ENCODE measurements at places on chromosomes 3 and 15.

- no peak for DNase-seq
Observed at GRCh38 chr3:4900298-4900697, 78.9 kb upstream of the BHLHE40 start.

GRCh38 chr3:31371484-31372177 is 161.1 kb upstream of the STT3B start:
- no peak for DNase-seq

GRCh38 chr3:11558002-11558401 is 85.7 kb downstream of the VGLL4 start:
- no peak for DNase-seq

- DNase-seq, result no peak
Observed at GRCh38 chr15:88391700-88392099, 75.5 kb downstream of the MRPL46 start.

- no peak for DNase-seq
Observed at GRCh38 chr3:152550284-152550683, 281.6 kb downstream of the MBNL1 start.

DNA sequence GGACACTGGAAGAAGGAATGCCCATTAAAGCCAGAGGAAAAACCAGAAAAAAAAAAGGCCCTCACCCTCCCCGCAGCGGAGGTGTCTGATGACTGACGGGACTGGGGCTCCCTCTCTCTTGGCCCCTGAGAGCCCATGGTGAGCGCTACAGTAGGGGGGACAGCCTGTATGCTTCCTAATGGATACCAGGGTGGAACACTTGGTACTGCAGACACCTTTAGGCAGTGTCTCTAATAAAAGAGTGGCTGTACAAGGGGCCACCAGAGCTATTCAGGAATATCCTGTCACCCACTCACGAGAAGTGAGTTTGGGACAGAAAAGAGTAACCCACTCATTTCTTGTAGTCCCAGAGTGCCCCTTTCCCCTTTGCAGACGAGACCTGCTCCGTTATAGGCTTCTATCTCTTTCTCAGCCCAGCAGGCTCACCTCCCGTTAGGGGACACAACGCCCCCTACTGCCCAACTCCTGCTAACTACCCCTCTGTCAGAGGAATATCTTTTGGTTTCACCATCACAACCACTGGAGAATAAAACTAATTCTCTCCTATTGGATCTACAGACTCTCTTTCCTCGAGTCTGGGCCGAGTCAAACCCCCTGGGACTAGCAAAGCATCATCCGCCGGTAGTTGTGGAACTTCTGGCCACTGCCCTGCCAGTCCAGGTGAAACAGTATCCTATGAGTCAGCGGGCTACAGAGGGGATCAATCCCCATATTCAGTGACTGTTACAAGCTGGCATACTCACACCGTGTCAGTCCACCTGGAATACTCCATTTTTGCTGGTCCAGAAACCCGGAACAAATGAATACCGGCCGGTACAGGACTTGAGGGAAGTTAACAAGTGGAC is 40.8 kb downstream of the ZBTB11 start:
- DNase-seq, result peak; percentile 49

GRCh38 chr15:55319537-55320237 is 665 bp downstream of the PIGB start:
- DNase-seq, result no peak

GRCh38 chr3:46922871-46923558 is 45.5 kb downstream of the PTH1R start:
- peak; percentile 63 for DNase-seq

GRCh38 chr3:71127052-71127831 is 456.3 kb downstream of the FOXP1 start:
- DNase-seq, result no peak

GRCh38 chr15:58546635-58547627 is 115.1 kb downstream of the LIPC start:
- DNase-seq, result no peak

- no peak for DNase-seq
Observed at GRCh38 chr3:182910936-182911781, 69.2 kb downstream of the DCUN1D1 start.

GRCh38 chr15:101472033-101472432 is 17.5 kb downstream of the PCSK6 start:
- no peak for DNase-seq

DNA sequence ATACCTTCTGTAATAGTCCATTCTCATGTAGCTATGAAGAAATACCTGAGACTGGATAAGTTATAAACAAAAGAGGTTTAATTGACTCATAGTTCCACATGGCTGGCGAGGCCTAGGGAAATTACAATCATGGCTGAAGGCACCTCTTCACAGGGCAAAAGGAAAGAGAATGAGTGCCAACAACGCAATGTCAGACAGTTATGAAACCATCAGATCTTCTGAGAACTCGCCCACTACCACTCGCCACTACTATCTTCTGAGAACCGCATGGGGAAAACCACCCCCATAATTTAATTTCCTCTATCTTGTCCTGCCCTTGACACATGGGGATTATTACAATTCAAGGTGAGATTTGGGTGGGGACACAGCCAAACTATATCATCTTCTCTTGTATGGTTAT is 406.8 kb upstream of the CBLB start:
- DNase-seq, result no peak

- DNase-seq, result no peak
Observed at GRCh38 chr3:126903521-126903920, 79.4 kb upstream of the PLXNA1 start.

DNA sequence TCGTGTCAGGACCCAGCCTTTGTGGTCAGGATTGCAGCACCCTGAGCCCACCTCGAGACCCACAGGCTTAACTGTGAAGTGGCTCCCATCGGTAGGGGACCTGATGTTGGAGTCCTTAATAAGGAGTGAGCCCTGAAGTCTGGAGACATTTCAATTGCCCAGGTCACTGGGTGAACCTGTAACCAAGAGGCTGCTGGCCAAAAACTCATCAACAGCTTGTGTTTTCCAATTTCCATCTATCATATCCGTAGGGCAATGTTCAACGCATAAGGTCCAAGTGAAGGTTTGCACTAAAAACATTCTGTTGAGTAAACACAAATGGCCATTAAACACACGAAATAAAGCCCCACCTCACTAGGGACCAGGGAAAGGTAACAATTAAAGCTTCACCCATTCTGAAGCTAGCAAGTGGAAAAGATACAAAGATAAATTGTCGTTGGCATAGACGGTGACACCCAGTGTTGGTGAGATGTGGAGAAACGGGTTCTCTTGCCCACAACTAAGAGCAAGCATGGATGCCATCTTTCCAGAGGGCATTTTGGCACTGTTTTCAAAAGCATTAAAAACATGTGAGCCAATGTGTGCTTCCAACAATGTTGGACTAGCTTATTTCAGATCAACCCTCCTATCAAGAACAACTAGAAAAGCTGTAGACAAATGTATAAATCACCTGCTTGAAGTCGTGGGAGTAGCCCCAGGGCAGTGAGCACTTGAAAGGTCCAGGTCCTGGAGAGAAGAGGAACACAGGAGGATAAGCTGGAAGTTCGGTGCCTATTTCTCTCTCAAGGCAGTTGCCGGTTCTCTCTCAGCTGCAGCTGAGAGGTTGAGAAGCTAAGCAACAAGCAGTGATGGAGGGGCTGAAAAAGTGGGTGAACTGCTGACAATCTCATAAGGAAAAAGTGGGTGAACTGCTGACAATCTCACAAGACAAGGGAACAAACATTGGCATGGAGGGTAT is 56.3 kb upstream of the PCSK6 start:
- DNase-seq, result no peak

GRCh38 chr15:74417225-74417624 is 16.5 kb downstream of the SEMA7A start:
- DNase-seq, result no peak

GRCh38 chr3:67334588-67334987 is 319.8 kb downstream of the SUCLG2 start:
- DNase-seq, result no peak

- DNase-seq, result no peak
Observed at GRCh38 chr3:187957582-187957981, 196.4 kb upstream of the LPP start.

- DNase-seq, result peak; percentile 31
Observed at GRCh38 chr3:13884851-13885703, 5.2 kb upstream of the WNT7A start.

GRCh38 chr3:14425581-14426304 is 23.3 kb downstream of the SLC6A6 start:
- DNase-seq, result no peak

DNA sequence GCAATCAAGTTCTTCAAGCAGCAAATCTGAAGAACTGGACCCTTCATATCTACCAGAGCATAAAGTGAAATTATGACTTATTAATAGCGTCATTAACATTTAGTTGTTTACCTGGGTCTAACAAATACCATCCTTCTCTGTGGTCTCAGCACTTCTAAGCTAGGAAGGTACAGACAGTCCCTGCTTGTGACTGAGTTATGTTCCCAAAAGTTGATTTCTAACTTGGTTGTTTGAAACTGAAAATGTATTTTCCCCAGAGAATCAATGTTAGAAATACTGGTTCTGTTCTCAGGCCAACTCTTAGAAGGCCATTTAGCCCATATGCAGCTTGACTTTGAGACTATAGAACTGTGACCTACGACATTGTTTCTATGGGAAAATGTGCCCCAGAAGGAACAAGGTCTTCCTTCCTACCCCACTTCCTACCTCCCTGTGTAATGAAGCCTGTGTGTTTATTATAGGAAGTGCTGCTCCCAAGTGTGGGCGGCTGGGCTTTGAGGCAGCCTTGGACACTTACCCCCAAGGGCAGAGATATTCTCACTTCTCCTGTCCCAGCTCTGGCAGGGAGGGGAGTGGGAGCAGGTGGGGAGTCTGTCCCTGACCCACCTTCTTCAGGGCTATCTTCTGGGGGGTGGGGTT is 12.2 kb upstream of the MAPK6 start:
- no peak for DNase-seq

- DNase-seq, result no peak
Observed at GRCh38 chr3:11132861-11133260, 21.4 kb upstream of the HRH1 start.

- DNase-seq, result no peak
Observed at GRCh38 chr3:8712908-8713255, 20.7 kb upstream of the CAV3 start.

GRCh38 chr3:37569991-37570390 is 291.7 kb upstream of the CTDSPL start:
- DNase-seq, result no peak

DNA sequence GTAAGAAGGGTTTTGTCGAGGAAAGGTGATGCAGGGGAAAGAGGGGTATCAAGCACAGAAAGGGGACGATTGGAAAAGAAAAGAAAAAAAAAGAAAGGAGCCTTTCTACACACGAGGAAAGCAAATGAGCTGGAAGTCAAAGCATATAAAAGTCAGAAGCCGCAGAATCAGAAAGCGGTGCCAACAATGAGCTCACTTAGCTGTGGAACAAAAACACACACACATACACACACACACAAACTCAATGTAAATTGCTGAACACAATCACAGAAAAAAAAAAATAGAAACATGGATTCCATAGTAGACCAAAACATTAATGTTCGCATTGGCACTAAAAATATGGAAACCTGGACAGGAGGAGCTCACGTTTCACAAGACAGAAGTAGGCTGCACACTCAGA is 63.4 kb upstream of the FEZF2 start:
- DNase-seq, result no peak

DNA sequence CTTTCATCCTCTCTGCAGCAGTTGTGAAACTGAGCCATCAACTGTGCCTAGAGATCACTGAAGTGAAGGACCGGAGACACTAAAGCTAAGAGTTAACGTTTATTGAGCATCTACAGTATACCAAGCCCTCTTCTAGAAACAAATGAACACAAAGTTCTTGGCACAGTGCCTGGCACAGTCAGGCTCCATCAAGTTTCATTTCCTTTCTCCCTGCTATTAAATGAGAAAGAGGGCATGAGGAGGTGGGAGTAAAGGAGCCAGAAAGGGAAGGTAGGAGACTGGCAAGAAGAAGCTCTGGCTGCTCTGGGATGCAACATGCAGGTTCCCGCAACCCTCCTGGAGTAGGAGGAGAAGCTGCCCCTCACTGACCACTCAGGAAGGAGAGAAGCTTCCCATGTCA is 30.6 kb downstream of the CYP19A1 start:
- DNase-seq, result peak; percentile 50

DNA sequence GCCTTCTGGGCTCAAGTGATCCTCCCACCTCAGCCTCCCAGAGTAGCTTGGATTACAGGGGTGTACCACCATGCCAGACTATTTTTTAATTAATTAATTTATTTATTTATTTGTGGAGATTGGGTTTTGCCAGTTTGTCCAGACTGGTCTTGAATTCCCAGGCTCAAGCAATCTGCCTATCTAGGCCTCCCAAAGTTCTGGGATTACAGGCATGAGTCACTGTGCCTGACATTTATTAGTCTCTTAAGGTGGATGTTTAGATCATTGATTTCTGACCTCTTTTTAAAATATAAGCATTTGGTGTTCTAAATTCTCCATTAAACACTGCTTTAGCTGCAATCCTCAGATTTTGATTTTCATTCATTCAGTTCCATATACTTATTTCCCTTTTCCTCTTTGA is 15.6 kb downstream of the FBXW12 start:
- DNase-seq, result no peak

DNA sequence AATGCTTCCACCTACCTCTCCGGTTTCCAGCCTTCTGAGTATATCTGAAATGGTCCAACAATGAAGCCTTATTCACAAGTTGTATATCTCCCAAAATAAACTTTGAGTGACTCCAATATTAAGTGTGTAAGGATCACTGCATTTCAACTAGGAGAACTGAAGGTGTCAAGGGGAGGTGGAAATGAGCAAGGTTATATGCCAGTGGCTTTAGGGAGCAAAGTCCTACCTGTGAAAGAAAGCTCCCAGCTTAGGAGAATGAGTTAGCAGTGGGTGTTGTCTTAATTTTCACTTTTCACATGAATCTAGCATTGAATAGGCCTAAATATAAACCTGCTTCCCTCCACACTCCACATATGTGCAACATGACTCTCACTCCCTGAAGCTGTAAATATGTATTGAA is 29.0 kb downstream of the LMCD1 start:
- DNase-seq, result no peak

GRCh38 chr15:101498076-101498716 is 8.7 kb upstream of the PCSK6 start:
- DNase-seq, result no peak

GRCh38 chr15:61655881-61656280 is 404.4 kb downstream of the VPS13C start:
- no peak for DNase-seq

DNA sequence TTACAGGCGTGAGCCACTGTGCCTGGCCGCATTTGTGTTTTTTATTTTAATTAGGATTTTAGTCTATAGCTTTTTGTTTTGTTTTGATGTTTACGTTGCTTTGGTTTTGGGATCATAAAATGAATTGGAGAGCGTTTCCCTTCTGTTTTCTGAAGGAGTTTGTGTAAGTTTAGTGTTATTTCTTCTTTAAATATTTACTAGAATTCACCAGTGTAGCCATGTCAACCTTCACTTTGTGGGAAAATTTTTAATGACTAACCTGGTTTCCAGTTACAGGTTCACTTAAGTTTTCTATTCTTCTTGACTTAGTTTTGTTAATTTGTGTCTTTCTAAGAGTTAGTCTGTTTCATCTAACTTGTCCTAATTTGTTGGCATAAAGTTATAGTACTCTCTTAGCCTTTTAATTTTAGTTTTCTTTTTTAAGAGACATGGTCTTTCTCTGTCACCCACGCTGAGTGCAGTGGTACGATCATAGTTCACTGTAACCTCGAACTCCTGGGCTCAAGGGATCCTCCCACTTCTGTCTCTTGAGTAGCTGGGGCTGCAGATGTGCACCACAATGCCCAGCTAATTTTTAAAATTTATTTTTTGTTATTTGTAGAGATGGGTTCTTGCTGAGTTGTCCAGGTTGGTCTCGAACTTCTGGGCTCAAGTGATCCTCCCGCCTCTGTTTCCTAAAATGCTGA is 61.0 kb downstream of the CHD2 start:
- no peak for DNase-seq

- no peak for DNase-seq
Observed at GRCh38 chr3:197753263-197753662, 3.6 kb downstream of the FYTTD1 start.

All from coronary artery (tissue), 2 donors.